ENCODE measurements at places on chromosomes 1 and 21. TPM values are rescaled to one million over a fixed set of nuclear protein-coding genes. Genes with fewer than 3 reads are reported as not detected.

The CYP4X1 gene
- 46.0 TPM for total RNA-seq

The ACTL8 gene
- total RNA-seq = not detected

The RNF223 gene
- not detected for total RNA-seq

The HEYL gene
- total RNA-seq = 5.8 TPM

The LIPI gene
- not detected for total RNA-seq

The RSRP1 gene
- total RNA-seq = 99.2 TPM

The PPFIA4 gene
- total RNA-seq = not detected

The CD1D gene
- total RNA-seq = 3.3 TPM

The VHLL gene
- total RNA-seq = not detected

The TNNT2 gene
- total RNA-seq = 2.1 TPM

DNA sequence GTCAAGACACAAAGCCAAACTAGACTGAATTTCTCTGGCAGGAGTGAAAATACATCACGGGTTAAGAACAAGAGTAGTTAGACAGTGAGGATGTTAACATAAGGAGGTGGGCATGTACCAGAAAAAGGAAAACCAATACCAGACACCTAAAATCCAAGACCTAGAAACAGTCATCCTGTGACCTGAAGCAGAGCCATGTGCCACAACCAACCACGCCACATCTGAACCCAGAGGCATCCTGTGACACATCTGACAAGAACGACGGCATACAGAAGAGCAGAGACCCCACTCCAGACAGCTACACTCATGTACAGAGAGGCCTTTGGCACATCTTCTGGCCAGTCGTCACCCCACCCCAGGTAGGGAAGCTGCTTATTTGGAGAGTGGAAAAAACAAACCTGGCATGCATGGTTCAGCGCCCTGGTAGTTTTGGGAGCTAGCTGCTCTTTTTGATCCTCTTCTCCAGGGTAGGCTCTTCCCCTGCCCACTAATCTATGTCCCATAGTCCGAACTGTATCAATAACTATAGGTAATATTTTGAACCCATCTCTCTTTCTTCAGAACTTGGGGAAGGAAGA is 72.1 kb downstream of the SLC45A1 start:
- DNase-seq = no peak

DNA sequence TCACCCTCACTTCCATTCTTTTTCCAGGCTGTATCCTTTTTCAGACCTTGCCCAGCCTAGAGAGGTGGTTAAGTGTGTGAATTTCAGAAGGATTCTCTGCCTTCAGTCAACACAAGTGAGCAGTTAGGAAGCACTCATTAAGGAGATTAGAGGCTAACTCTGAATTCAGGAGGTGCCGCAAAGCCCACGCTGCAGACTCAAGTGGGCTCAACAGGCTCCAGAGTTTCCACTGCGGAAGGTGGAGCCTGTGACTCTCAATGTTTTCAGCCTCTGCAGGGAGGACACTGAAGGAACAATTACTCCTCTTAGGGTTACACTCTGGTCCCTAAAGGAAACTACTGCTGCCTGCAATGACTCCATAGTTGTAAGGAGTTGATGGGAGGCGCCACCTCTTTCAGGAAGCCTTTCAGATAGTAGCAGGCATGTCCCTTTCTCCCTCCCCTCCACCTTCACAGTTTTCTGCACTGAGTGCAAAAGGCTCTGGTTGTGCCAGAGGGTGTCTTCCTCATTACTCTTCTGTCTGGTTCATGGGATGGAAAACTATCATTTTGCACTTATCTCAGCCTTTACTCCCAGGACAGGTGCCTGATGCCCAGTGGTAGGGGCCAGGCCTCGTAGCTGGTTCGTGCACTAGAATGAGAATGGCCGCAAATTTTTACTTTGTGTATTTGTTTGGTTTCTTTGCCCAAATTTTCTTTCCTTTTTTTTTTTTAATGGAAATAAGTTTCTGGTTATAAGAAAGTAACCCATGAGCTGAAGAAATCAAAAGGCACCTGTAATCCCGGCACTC is 55.2 kb upstream of the SELENON start:
- no peak for DNase-seq

DNA sequence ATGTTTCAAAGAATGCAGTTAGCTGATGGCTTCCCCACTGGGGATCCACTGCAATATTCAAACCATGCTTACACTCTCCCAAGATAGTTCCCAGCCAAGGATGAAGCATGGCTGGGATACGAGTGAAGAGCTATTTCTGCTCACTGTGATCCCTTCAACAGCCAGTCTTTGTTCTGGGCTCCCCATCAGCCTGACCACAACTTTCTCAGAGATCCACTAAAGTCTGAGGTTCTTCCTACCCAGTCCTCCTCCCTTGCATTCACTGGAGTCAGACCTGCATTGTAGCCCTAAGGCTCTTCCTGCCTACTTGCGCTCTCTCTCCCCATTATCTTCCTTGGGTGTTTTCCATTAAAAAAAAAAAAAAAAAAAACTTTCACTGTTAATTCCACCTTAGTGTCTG is 101.4 kb downstream of the TTLL7 start:
- DNase-seq = no peak

DNA sequence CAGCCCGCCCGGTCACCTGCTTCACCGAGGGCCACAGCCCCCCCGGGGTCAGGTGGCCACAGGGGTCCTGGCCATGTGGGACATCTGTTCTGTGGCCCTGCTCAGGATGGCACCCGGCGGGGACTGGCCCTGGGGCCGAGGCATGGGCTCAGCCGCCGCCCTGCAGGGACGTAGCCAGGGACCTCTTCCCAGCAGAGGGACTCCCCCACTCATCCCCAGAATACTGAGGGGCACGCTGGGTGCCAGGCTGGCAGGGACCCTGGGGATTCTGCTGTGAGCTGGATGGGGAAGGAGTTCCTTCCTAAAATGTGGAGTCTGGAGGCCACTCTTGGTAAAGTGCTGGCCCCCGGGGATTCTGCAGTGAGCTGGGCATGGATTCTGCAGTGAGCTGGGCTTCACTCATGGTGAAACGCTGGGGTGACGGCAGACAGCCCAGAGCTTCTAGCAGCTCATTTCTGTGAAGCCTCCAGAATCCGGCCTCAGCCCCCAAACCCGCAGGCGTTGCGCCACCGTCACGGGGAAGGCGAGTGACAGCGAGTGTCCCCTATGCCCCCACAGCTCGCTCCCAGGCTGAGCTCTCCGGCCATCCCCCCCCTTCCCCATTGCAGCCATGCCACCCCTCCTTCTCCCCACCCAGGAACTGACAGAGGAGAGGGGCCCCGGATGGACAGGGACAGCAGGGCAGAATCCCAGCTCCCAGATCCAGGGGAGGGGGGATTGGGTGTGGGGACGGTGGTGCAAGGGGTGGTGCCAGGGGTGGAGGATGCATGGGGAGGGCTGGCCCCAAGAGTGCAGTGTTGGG is 1.4 kb downstream of the ITGB2 start:
- DNase-seq = no peak

- DNase-seq = no peak
Observed at GRCh38 chr1:193348769-193349535, 162.5 kb upstream of the B3GALT2 start.

DNA sequence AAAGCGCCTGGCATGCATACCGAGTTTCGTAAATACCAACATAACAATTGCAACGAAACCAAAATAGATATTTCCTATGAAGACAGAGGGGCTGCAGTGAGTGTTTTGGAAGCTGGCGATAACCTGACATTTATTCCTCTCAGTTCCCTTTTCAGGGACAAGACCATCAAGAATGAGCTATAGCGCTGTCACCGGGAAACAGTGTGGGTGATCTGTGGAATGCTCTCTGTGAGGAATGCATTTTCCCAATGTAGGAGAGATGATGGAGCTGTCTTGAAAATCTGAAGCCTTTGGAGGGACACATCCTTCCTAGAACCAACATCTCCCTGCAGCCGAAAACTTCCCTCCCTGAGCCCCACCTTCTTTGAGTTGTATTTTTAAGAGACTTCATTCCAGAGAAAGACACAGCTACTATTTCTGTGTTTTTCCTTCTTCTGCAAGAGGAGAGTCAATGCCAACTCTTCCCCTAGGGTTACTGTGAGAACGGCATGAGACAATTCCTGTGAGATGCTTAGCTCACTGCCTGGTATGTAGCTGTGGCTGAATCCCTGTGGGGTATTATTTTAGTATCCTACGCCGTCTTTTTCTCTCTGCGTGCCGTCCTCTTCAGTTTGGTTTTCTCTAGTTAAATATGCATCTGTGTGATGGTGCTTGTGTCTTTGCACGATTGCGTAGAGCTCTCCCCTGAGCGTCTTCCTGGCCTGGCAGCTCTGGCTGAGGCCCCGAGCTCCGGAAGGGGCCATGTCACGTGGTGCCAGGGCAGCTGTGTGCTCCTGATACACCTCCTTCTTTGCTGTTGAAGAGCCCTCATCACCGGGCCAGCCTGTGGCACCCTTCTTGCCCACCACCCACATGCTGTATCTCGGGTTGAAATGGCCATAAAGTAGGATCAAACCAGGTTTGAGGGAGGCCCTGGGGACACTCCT is 45.2 kb downstream of the AJAP1 start:
- no peak for DNase-seq

GRCh38 chr1:184698016-184698415 is 56.6 kb downstream of the EDEM3 start:
- DNase-seq = no peak

DNA sequence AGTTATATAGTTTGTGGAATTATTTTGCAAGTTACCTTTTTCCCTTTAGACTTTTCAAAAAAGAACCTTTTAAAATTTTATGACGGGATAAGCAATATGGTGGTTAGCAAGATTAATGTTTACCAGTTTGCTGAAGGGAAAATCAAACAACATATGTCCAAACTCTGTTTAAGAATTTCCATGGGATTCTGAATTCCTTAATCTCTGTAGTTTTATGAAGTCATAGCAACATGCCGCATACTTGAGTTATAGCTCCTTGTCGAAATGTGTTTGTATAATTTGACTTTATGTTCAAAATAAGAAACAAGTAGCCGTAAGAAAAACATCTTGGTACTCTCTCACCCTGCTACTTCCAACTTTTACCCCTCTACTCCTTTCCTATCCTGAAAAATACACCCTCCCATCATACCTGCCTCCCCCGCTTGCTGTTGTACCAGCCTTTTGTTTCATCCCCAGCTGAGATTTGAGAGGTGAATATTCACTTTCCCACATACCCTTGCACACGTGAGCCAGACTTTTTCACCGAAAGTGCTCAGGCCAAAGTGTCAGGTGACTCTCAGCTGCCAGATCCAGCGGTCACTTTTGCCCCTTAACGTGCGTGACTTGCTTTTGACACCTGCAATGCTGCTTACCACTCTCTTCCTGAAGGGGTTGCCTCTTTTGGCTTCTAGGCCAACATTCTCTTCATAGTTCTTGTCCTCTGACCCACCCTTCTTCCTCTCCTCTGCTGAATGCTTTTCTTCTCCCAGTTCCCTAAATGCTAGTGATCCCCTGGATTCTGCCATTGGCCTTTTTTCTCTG is 83.5 kb upstream of the ZNF326 start:
- no peak for DNase-seq

GRCh38 chr21:37393786-37394185 is 27.2 kb downstream of the DYRK1A start:
- no peak for DNase-seq

GRCh38 chr1:6245086-6245868 is 1.3 kb downstream of the HES3 start:
- DNase-seq = peak; percentile 53

- DNase-seq = no peak
Observed at GRCh38 chr1:36349241-36349671, 25.8 kb upstream of the EVA1B start.

DNA sequence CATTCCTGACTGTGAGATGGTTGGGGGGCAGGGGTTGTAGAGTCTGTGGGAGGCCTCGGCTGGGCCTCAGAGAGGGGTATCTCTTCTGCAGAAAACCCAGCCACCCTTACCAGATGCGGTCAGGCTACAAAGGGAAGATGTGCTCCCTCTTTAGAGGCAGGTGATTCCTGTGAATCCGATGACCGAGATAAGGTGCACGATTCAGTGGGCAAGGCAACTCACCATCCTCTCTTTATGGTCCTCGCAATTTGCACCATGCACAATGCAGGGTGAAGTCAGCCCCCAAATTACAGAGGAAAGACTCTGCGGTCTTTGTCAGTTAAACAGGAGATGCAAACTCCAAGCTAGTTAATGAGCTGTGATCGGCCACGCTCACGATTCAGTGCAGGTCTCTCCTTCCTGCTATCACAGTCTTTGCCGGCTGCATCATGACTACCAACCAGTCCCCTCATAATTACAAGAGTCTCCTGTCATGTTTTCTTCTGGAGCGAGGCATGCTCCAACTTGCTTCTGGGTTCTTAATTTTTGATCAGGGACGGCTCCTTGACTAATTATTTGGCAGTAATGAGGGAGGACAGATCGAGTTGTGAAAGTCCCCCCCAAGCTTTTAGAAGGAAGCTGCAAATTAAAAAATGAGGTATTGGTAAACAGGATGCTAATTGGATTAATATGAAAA is 12.5 kb downstream of the TP73 start:
- DNase-seq = no peak

GRCh38 chr1:154553056-154554030 is 5.1 kb downstream of the UBE2Q1 start:
- DNase-seq = no peak

GRCh38 chr1:202659974-202660373 is 50.3 kb downstream of the SYT2 start:
- DNase-seq = no peak

DNA sequence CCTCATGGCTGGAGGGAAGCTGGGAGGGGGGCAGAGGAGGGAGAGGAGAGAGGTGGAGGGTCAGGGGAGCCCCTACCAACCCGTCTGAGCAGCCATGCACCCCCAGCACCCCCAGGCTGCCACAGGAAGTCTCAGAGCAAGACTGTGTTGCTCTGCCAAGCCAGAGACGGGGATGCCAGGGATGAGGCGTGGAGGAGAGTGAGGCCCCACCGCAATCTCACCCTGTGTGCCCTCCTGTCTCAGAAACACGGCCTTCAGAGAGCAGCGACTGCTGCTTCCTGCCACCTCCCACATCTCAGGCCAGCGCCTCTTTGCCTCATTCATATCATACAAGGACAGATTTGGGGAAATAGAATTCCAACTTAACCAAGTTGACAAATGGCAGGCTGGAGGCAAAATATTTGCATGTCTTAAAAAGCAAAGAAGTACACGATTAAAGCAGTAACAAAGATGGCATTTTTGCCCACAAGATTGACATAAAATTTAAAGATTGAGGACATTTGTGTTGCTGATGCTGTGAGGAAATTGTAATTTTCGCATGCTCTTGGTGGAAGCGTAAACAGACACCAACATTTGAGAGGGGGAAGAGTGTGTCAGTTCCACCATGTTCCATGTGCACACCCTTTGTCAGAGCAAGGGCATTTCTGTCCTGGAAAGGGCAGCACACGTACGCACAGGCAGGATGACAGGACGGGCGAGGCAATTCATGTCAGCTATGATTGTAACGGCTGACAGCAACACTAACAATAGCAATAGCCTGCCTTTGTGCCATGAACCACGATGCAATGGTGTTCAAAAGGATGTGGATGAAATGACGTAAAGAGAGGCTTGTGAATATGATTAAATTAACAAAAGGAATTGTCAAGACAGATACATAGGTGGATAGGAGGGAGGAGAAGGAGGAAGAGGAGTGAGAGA is 59.0 kb upstream of the BACE2 start:
- DNase-seq = no peak

- DNase-seq = no peak
Observed at GRCh38 chr1:60942291-60942690, 140.1 kb upstream of the NFIA start.

- DNase-seq = no peak
Observed at GRCh38 chr1:109201123-109201703, 12.5 kb upstream of the SARS1 start.

All from omental fat pad (tissue), 4 donors.